Glutamatergic neuron (in vitro differentiated cells): ENCODE measurements at places on chromosomes 3 and 15.

- DNase-seq = no peak
Observed at GRCh38 chr3:37148208-37148607, 26.2 kb downstream of the LRRFIP2 start.

DNA sequence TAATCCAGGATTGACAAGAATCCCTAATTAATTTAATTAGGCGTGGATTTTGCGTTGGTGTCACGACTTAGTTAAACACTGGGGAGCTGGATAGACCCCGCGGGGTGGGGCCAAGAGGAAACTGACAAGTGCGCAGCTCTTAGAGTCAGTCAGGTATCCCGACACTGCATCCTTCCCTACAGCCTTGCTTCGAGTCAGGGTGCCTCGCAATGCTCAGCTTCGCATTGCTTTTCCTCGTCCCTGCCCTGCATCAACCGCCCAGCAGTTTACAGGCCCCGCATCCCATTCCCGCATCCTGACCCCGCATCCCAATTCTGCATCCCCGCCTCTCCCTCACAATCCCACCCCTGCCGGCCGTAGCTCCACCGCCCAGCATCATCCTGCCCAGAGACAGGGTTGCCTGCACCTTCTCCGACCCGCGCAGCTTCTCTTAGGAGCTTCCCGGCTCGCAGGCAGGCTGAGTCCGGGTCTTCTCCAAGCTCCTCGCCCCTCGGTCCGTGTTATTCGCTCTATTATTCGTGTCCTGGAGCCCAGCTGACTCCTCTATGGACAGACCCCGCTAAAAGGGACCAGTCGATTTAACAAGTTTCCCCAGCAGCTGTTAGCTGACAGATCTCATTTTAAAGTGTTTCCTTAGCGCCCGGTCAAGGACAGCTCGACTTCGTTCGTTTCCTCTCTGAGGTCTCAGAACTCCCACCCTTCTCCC lies 699 bp upstream of the SHOX2 start:
- peak; percentile 74 for DNase-seq

GRCh38 chr15:70035719-70036077 lies 62.0 kb downstream of the TLE3 start:
- peak; percentile 9 for DNase-seq

- no peak for DNase-seq
Observed at GRCh38 chr3:37934631-37935289, 55.8 kb upstream of the VILL start.

DNA sequence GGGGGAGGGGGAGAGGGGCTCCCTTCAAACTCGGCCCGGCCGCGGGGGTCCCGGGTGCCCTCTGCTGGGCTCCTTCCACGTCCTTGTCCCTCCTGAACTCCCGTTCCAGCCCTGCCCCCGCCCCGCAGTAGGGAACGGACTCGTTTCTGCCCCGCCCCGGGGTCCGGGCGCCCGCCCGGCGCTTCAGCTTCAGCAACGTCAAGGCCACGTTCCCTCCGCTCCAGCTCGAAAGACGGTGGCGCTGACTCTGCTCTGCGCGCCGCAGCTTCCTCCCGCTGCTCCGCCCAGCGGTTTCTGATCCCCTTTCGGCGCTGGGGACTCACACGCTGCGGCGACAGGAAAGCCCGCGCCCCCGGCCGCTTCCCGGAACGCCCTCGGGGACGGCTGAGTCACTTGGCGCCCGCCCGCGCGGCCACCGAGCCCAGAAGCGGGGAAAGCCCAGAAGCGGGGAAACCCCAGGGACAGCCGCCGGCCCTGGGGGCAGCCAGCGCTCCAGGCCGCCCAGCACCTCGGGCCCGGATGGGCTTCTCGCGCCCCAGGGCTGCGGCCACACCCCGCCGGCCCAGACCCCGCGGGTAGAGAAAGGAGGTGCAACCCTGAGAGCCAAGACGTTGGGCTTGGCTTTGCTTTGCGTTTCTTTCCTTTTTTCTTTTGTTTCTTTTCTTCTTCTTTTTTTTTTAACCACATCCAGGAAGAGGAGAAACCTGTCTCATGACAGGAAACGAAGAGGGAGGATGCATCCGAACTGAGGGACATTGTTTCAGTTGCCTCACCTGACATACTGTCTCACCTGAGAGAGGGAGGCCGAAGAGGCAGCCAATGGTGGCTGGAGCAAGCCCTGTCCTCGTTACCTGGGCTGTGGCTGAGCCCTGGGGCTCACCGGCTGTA lies 28.9 kb downstream of the ARHGAP31 start:
- peak; percentile 83 for DNase-seq

DNA sequence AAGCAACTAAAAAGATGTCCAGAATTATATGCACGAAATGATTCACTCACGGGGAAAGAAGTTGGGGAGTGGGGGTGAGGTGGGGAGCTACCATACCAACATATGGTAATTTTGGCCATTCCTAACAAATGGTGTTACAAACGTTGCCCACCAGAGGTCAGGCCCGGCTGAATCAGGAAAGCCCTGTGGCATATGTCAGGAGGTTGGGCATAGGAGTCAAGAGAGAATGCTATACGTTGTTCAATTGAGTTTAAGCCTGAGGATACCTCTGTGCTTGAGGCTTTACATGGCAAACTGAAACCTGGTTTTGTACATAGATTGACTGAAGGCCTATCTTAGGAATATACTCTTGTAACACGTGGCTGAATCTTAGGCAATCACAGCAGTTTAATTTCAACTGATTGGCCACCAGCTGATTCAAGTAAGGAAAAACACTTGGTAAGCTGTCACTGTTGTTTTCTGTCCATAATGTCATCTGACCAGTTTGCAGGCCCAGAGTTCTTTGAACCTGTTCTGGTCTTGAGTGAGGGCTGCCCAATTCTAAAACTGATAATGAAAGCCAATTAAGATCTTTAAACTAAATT lies 23.4 kb upstream of the SLC2A2 start:
- DNase-seq = peak; percentile 56

DNA sequence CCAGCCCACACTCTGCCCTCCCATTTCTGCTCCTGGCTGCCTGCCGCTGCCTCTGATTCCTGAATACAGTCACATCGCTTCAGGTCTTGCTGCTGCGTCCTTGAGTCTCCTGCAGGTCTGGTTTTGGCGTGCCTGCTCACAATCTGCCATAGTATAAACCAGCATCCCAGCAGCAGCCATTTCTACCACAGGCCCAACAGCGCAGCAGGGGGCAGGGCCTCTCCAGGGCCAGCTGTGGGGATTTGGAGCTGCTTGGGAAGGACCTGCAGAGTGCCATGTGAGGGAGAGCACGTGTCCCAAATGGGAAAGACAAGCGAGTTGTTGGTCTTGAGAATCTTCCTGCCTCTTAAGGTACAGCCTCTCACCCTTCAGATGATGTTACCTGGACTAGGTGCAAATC lies 398.3 kb upstream of the PPP2R3A start:
- no peak for DNase-seq

GRCh38 chr15:93020976-93021772 lies 67.8 kb downstream of the RGMA start:
- DNase-seq = no peak

- DNase-seq = no peak
Observed at GRCh38 chr15:89781891-89782618, 5.9 kb downstream of the MESP2 start.

DNA sequence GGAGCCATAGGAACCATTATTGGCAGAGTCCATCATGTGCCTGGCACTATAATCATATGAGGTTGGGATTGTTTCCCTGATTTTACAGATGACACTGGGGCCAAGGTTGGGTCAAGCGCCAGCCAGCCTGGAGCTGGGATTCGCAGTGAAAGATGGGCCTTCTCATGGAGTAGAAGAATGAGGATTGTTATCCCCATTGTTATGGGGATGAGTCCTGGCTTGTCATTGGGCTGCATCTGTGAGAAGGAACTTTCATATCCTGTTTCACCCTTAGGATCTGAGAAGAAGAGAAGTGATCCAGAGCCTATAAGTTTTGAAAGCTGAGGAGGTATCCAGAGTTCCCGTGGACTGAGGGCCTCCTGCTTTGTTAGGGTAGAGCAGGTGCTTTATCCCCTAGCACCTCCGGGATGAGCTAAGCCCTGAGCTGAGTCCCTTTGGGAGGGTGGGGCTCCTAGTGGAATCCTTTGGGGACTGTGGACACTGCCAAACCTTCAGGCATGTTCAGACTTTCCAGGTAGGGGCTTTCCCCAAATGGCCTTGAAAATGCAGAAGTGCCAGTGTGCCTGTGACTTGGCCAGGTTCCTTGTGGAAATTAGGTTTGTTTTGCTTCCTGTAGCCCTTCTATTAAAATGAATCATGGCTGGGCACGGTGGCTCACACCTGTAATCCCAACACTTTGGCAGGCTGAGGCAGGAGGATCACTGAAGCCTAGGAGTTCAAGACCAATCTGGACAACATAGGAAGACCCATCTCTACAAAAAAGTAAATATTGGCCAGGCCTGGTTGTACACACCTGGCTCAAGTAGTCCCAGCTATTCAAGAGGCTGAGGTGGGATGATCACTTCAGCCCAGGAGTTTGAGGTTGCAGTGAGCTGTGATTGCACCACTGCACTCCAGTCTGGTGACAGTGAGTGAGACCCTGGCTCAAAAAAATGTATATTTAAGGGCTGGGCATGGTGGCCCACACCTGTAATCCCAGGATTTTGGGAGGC lies 30.2 kb upstream of the BSN start:
- no peak for DNase-seq

- DNase-seq = no peak
Observed at GRCh38 chr3:115628075-115628412, 4.7 kb downstream of the GAP43 start.

GRCh38 chr15:86620641-86621349 lies 541.1 kb downstream of the AGBL1 start:
- DNase-seq = no peak

- DNase-seq = no peak
Observed at GRCh38 chr3:39329493-39329892, at the start of gene CCR8. Gene CCR8, plus strand, starts transcription at chr3:39329709. Its CDS starts 2,623 bp downstream, at chr3:39332332.

GRCh38 chr3:173733029-173733652 lies 335.6 kb downstream of the NLGN1 start:
- no peak for DNase-seq

DNA sequence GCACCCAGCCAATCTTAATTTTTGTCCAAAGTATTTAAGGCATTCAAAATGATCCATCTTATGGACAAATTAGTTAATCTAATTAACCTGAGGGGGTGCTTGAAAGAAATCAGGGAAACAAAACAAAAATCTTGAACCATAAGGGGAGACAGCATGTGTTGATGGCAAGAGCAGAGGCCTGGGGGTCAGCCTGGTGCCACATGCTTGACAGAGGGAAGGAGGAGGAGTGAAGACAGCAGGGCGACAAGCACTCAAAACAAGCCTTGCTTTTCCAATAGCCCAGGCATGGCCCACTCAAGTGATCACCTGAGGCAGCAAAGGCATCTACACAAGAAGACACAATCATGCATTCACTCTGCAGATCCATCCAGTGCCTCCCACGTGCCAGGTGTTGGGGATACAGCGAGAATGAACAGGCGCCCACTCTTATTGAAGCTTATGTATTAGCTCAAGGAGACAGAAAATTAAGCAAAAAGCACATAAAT lies 25.0 kb upstream of the MGLL start:
- DNase-seq = no peak

DNA sequence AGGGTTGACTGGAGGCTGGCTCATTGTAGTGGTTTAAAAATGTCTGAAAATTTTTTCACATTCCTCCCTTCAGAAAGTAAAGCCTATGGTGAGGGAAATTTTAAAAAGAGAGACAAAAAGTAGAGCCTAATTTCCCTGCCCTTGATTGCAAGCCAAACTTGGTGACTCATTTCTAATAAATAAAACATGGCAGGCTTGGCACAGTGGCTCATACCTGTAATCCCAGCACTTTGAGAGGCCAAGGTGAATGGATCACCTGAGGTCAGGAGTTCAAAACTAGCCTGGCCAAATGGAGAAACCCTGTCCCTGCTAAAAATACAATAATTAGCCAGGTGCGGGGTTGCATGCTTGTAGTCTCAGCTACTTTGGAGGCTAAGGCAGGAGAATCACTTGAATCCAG lies 18.9 kb upstream of the ARRDC4 start:
- DNase-seq = no peak

DNA sequence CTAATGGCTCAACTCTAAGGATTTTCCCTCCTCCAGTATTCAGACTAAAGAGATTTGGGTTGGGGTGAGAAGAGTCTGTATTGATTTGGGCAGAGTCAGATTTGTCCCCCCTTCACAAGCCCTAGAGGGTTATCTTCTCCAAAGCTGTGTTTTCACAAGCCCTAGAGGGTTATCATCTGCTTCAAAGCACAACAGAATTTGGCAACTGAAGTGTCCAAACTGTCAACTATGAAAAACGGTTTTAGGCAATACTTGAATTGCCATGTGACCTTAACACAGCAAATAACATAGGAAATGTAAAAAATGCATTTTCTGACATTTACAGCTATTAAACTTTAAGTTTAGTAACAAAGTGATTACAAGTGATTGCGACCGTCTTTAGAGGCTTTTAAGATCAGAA lies 119.9 kb downstream of the IMPG2 start:
- no peak for DNase-seq

- DNase-seq = no peak
Observed at GRCh38 chr3:170145278-170145677, 36.3 kb downstream of the PHC3 start.

DNA sequence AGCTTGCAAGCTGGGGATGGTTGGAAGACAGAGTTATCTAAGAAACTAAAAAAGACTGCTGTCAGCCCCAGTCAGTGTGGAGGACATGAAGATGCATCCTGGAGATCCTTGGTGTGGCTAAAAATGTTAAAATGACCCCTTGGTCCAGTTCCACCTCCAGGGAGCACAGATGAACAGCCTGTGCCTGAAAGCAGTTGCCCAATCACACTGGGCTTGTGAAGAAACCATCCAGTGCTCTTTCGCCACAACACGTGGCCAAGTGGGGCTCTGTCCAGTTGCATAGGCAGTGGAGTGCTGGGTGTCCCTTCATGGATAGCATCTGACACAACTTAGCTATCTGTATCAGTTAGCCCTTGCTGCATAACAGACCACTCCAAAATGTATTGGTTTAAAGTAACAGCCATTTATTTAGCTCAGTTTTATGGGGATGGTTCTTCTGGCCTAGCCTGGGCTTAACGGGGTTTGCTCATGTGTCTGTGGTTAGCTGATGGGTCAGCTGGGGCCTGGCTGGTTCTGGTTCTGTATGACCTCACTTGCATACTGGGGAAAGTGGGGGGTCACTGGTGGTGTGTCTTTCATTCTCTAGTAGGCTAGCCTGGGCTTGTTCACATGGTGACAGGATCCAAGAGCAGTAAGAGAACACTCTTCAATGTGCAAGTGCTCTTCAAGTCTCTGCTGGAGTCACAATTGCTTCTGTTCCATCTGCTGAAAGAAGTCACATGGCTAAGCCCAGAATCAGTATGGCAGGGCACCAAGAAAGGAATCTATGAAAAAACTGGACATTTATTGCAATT lies 226.2 kb downstream of the PDCD6IP start:
- DNase-seq = no peak

GRCh38 chr15:86905625-86906256 lies 826.1 kb downstream of the AGBL1 start:
- DNase-seq = no peak

GRCh38 chr3:189914799-189915198 lies 205.9 kb downstream of the P3H2 start:
- no peak for DNase-seq
